Immature natural killer cell (primary cell): ENCODE measurements at places on chromosomes 2 and 18.

- DNase-seq, result no peak
Measured at GRCh38 chr2:216863946-216864345, 4.1 kb upstream of the TNP1 start.

DNA sequence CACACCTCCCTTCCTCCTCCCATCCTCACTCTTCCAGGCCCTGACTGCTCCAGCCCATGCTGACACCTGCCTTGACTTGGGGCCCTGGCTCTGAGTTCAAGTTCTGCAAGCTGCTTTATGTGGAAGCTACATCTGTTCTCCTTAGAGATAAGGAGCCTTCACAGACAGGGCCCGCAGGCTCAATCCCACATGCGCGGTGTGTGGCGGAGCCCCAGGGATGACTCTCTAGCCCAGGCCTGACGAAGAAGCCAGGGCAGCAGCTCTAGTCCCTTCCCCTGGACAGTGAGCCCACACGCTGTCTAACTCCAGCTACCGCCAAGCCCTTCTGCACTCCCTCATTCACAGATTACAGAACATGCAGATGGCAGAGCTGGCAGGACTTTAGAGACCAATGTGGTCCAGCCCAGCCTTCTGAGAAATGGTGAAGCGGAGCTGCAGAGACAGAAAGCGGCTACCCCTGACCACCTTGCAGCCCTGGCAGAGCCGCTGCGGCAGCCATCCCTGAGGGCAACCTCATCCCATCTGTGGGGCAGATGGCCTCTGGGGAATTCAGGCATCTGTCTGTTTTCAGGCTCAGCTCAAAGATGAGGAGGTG, 304.3 kb downstream of the CELF4 start:
- DNase-seq, result no peak

GRCh38 chr18:46832849-46833248, 76.0 kb upstream of the ST8SIA5 start:
- no peak for DNase-seq

- DNase-seq, result no peak
Measured at GRCh38 chr2:189511210-189511959, 69.2 kb downstream of the SLC40A1 start.

DNA sequence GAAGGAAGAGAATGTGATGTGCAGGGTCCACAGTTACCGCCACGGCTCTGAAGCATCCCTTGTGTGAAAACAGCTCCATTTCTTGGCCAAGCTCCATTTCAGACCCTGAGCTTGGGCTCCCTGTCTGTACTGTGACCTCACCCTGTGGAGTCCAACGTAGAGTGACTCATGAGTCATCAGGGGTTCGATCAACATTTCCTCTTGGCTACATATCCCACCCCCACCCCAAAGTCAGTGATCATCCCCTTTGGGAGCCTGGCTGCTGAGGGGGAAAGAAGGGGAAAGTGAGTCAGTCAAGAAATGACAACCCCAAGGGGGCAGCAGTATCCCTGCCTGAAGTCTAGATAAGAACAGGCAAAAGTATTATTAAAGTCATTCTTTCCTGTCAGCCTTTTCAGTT, 62.2 kb downstream of the PAPOLG start:
- peak; percentile 23 for DNase-seq

GRCh38 chr2:43537137-43537536, 58.7 kb downstream of the THADA start:
- no peak for DNase-seq

- DNase-seq, result no peak
Measured at GRCh38 chr2:197675246-197675645, at the start of gene RFTN2. RFTN2 (minus strand) TSS chr2:197675587; CDS start chr2:197675458, 129 bp downstream.

GRCh38 chr2:11344956-11345677, 681 bp upstream of the ROCK2 start:
- peak; percentile 31 for DNase-seq

DNA sequence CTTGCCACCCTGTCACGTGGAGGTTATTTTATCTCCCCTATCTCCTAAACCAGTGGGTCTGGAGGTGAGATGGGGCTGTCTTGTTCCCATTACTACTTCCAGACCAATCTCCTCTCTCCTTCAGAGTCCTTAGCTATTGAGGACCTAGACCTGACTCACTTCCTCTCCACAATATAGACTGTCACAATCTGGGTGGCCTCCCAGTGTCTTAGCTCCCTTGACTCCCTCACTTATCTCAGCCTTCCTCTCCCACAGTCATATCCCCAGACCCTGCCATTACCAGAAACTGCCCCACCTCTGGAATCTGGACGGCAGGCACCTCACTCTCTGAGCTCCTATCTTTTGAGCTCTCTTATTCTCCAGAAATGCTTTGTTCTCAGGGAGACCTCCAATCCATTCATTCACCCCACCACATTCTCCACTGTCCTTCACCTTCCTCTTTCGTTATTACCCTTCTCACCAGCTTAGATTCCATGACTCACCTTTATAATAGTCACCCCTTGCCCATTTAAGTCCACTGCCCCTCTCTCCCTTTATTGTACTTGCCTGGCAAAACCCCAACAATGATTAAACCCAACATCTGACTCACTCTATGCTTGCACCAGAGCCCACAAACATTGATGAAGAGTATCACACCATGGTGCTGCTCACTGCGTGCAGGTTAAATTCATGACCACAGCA, 23.3 kb upstream of the SIX3 start:
- DNase-seq, result no peak

GRCh38 chr2:237724811-237725478, 73.6 kb upstream of the RBM44 start:
- no peak for DNase-seq

DNA sequence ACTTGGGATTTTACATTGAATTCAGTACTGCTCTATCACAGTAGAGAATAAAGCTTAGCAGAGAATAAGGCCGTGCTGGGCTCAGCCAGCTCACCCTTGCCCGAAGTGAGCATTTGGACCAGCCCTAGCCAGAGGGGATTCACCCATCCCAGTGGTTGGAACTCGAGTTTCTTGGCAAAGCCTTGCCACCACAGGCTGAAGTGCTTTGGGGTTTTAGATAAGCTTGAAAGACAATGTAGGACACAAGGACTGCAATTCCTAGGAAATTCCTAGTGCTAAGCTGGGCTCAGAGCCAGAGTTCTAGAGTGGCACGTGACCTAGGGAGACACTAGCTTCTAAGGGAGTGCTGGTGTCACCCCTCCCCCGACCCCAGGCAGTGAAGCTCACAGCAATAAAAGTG, 28.0 kb downstream of the SERPINB11 start:
- no peak for DNase-seq

DNA sequence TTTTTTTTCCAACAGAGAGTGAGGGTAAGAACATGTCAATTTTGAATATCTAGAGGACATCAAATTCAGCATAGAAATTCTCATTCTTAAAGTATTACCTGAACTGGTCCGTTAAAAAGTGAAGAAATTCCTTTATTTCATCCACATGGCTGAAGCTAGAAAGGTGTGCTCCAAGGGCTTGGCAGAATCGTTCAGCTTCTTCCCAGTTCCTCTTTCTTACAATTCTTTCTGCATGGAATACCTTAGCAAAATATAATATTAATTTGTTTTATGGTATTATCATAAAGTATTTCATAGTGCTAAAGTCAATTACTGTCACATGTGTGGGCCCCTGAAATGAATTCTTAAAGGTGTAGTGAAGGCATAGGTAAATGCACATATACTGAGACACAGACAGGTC, 74.3 kb upstream of the CD302 start:
- no peak for DNase-seq

- DNase-seq, result no peak
Measured at GRCh38 chr2:67701011-67701410, 303.9 kb downstream of the ETAA1 start.

- no peak for DNase-seq
Measured at GRCh38 chr2:41990688-41991087, 57.1 kb upstream of the PKDCC start.

DNA sequence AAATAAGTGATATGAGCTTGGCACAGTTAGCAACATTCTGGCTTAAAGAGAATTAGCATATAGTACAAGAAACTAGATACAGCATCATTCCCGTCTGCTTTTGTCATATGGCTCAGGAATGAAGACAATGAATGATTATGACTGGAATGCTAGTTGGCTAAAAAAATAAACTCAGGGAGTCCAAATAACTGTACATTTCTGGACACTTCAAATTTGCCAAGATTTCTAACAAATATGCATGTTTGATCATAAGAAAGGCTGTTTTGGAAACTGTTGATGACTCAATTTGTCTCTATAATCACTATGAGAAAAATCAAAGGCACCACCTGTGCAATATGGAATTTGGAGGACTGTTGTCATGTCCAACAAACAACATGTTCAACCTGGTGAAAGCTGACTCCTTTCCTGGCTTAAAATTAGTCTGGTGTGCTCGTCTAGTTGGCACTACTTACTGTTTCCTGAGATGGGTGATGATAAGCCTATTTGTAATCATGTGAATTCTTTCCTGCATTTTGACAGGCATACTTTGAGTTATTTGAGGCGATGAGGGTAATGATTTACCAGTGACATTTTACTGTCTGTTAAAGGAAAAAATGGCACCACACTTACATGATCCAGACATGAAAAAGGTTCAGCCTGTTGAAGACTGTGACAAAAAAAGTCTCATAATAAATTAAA, 133.9 kb upstream of the CDH20 start:
- DNase-seq, result no peak

DNA sequence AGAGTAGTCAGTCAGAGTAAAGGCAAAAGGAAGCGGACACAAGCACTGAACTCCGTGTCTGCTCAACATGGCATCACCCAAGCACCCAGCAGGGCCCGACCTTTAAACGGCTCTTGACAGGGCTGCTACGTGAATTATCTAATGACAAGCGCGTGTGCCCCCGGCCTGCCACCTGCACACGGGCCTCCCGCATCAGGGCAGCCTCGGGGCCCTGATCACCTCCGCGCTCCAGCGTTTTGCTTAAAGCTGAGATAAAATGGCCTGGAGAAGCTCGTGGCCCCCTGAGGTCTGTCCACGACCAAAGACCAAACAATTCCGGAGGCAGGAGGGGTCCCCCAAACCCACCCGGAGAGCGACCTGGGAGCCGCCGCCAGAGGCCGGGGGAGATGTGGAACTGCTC, 376 bp downstream of the NDUFA10 start:
- no peak for DNase-seq

- no peak for DNase-seq
Measured at GRCh38 chr18:40907842-40908241, 1047.2 kb upstream of the PIK3C3 start.

DNA sequence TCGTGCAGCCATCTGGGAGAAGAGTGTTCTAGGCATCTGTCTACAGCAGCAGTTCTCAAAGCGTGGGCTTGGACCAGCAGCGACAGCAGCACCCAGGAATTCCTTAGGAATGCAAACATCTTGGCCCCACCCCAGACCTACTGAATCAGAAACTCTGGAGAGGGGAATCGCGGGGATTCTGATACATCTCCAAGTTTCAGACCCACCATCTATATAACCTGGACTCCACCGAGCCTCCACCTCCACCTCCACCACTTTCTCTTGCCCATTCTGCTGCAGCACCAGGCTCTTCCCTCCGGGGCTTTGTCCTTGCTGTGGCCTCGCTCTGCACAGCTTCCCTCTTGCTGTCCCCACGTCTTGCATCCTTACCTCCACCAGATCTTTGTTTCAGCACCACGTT, 256.4 kb downstream of the BCL2 start:
- no peak for DNase-seq

DNA sequence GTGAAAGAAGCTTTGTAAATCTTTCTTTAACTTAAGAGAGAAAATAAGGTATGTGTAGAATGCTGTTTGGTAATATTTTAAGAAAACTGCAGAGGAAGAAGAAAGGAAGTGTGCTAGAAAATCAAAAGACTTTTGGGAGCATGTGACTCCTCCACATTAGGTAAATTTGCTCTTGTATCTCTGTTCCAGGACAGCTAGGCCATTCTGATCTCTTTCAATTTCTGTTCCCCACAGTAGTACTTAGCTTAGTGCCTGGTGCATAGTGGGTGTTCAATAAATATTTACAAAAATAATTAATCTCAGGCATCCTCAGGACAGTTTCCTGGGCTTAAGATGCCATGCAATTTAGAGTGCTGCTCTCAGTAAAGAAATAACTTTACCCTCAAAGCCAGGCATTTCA, 105.0 kb downstream of the GPD2 start:
- no peak for DNase-seq

GRCh38 chr2:2181493-2181892, 149.6 kb downstream of the MYT1L start:
- no peak for DNase-seq

DNA sequence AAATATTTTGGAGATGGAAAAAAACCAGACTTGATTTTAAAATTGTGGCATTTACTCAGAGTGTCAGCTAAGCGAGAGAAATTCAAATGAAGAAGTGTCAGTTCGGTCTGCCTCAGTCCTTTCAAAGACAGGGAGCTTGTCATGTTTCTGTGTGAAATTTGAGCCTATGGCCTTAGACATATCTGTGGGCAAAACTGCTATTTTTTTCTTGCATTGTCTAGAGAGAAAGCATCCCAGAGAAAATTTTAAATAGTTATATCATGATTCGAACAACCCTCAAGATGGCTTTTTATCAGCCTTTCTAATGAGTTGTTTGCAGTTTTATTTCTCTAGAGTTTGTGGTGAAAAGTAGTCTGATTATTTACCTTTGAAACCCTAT, 50.2 kb upstream of the KCNE4 start:
- DNase-seq, result no peak

- no peak for DNase-seq
Measured at GRCh38 chr18:67301592-67301991, 214.9 kb downstream of the DSEL start.

GRCh38 chr2:9473308-9473984, 905 bp upstream of the IAH1 start:
- DNase-seq, result no peak

GRCh38 chr2:235480614-235481013, 13.2 kb upstream of the AGAP1 start:
- no peak for DNase-seq

- no peak for DNase-seq
Measured at GRCh38 chr2:44777036-44777435, 164.5 kb upstream of the SIX3 start.
